ENCODE measurements at places on chromosomes 11 and 22.
A peak's percentile ranks its signal among the peaks of the same experiment; 100 is the strongest.

GRCh38 chr11:109303342-109303741, 118.6 kb upstream of the C11orf87 start:
- H3K4me1 ChIP-seq: no peaks in the 10 kb centered on the region
- no peak overlapping the region for H3K27ac ChIP-seq
- DNase-seq: no peak
- H3K27me3 ChIP-seq: no peaks in the 10 kb centered on the region
- H3K4me3 ChIP-seq: no peak overlapping the region
- no peaks in the 10 kb centered on the region for H3K36me3 ChIP-seq

DNA sequence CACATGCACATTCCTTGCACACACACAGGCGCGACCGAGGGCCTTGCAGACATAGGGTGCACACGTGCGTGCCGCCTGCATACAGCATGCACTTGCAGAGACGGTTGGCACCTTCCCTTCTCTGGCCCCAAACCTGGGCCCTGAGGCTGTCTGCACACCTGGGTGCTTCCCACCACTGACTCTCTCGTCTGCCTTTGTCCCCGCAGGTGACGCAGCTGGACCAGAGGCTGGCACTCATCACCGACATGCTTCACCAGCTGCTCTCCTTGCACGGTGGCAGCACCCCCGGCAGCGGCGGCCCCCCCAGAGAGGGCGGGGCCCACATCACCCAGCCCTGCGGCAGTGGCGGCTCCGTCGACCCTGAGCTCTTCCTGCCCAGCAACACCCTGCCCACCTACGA, 38.0 kb downstream of the CDKN1C start:
- H3K27me3 ChIP-seq: no peaks in the 10 kb centered on the region
- no peak for DNase-seq
- no peak overlapping the region for H3K27ac ChIP-seq
- H3K4me1 ChIP-seq: no peaks in the 10 kb centered on the region

GRCh38 chr11:38460429-38460828, 1862.4 kb upstream of the RAG2 start:
- no peaks in the 10 kb centered on the region for H3K36me3 ChIP-seq
- no peak for DNase-seq
- no peaks in the 10 kb centered on the region for H3K4me1 ChIP-seq

GRCh38 chr11:57463671-57464538, 3.6 kb downstream of the RTN4RL2 start:
- H3K27me3 ChIP-seq: peaks cover 6% of the 10 kb centered on the region
- H3K4me3 ChIP-seq: no peak overlapping the region
- H3K36me3 ChIP-seq: no peaks in the 10 kb centered on the region

- H3K27me3 ChIP-seq: no peaks in the 10 kb centered on the region
- H3K27ac ChIP-seq: no peak overlapping the region
- H3K4me1 ChIP-seq: no peaks in the 10 kb centered on the region
- H3K36me3 ChIP-seq: no peaks in the 10 kb centered on the region
Measured at GRCh38 chr11:16778286-16778685, 39.8 kb downstream of the C11orf58 start.

DNA sequence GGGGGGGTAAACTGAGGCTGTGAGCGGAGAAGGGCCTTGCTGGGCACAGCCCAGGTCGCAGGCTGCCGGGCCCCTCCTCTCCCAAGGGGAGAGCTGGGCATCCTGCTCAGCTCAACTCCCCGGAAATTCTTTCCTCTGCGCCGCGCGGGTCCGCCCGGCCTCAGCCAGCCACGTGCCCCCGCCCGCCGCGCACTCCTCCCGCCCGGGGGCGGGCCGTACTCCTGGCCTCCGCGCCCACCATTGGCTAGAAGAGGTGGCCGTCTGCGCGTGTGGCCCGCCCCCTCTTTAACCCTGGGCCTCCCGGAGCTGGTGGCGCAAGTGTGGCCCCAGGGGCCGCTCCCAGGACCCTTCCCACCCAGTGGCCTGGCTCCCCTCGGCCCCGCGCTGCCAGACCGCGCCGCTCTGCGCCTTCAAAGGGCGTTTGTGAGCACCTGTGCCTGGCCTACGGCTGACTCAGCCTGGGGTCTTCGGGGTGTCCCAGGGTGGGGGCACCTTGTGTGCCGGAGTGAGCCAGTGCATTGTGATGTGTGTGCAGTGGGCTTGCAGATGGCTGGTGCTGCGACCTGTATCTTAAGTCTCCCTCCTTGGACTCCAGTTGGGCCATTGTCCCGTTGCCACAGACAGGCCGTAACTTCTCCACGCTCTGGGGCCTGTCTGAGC, 2.0 kb downstream of the MRGPRF start:
- no peak overlapping the region for H3K4me3 ChIP-seq
- H3K27ac ChIP-seq: no peak overlapping the region
- no peaks in the 10 kb centered on the region for H3K36me3 ChIP-seq
- no peaks in the 10 kb centered on the region for H3K27me3 ChIP-seq

DNA sequence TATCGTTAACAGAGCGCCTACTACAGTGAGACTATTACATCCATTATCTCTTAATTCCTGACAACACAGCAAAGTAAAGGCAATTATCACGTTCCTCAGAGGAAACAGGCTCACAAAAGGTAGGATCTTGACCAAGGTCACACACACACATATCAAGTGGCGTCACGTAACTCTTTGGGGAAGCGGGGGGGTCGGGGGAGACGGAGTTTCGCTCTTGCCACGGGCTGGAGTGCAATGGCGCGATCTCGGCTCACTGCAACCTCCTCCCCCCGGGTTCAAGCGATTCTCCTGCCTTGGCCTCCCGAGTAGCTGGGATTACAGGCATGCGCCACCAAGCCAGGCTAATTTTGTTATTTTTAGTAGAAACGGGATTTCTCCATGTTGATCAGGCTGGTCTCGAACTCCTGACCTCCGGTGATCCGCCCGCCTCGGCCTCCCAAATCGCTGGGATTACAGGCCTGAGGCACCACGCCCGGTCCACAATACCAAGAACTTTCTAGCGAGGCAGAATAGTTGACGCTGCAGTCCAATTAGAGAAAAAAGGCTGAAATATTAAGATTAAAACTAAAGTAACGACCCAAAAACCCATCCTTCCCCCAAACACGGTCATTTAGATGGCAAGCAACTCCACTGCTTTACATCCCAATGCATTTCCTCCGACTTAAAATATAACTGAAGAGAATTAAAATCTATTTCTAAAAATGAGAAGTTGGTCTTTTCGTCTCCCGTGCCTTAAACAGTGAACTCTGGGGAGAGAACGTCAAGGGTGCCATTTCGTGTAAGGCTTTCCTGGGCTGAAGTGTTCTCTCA, 1.2 kb downstream of the DDX17 start:
- H3K4me1 ChIP-seq: peaks cover 8% of the 10 kb centered on the region
- H3K27me3 ChIP-seq: no peaks in the 10 kb centered on the region
- H3K4me3 ChIP-seq: peak overlapping the region; percentile 83
- no peak for DNase-seq
- peaks cover 30% of the 10 kb centered on the region for H3K36me3 ChIP-seq

- peaks cover 8% of the 10 kb centered on the region for H3K4me1 ChIP-seq
- H3K27ac ChIP-seq: no peak overlapping the region
- DNase-seq: no peak
- no peaks in the 10 kb centered on the region for H3K27me3 ChIP-seq
- H3K4me3 ChIP-seq: no peak overlapping the region
Measured at GRCh38 chr11:36142439-36142838, 146.8 kb downstream of the COMMD9 start.

DNA sequence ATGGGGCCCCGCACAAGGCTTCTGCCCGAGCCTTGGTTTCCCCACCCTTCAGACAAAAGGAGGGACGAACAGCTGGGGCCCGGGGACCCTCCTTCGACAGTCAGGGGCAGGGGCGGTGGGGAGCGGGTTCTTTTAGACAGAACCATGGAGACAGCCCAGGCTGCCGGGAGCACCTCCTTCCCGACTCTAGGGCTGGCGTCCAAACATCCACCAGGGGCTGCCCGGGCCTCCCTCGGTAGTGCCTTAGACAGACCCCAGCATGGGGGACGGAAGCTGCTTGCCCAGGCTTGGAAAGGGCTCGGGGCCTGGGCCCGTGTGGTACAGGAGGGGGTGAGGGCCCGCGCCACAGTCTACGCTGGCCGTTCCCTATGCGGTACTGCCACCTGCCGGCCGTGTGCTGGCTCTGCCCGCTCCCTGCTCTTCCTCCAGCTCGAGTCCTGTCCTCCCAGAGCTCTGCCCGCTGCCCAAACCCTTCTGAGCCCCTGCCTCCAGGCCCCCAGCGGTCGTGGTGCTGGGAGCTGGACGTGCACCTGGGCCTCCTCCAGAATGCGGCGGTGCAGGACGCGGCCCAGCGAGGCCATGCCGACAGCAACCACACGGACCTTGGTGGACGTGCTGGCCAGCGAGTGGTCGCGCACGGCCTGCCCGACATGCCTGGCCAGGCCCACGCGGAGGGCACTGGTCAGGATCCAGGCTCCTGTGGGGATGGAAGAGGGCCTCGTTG, 20.1 kb downstream of the TSSC4 start:
- H3K4me1 ChIP-seq: peaks cover 7% of the 10 kb centered on the region
- H3K27me3 ChIP-seq: no peaks in the 10 kb centered on the region
- peak overlapping the region; percentile 23 for H3K27ac ChIP-seq
- H3K4me3 ChIP-seq: peak overlapping the region; percentile 42
- no peaks in the 10 kb centered on the region for H3K36me3 ChIP-seq

DNA sequence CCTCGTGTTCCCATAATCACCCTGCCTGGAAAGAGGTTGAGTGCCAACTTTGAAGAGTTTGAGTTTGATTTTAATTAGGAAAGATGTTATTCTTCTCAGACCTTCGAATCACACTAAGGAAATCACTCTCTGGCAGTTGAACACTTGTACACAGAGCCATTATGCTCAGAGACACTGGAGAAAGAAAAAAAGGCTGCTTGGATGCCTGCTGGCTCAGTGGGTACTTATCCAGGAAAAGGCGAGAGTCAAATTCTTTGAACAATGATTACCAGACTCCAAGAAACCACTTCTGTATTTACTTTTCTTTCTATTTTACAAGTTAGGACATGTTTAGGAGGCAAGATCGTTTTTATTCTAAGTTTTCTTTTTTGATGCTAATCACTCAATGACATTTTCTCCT, 438.5 kb upstream of the FAT3 start:
- no peaks in the 10 kb centered on the region for H3K27me3 ChIP-seq
- H3K4me3 ChIP-seq: no peak overlapping the region
- H3K36me3 ChIP-seq: no peaks in the 10 kb centered on the region
- no peak overlapping the region for H3K27ac ChIP-seq
- DNase-seq: no peak
- no peaks in the 10 kb centered on the region for H3K4me1 ChIP-seq

DNA sequence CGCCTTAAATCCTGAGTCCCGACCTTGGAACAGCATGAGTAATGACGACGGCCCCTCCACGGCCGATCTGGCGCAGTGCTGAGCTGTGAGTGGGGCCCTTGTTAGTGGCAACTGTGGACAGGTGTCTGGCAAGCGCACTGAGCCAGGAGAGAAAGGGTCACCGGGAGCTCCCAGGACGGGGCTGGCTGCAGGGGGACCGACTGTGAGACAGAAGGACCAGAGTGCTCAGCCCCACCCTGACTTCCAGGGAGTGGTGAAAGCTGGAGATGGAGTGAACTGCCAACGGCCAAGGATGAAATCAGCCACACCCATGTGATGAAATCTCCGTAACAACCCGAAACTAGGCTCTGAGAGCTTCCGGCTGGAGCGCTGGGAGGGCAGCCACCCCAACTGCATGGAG, 228.6 kb downstream of the BRD1 start:
- no peaks in the 10 kb centered on the region for H3K4me1 ChIP-seq
- H3K27me3 ChIP-seq: no peaks in the 10 kb centered on the region

DNA sequence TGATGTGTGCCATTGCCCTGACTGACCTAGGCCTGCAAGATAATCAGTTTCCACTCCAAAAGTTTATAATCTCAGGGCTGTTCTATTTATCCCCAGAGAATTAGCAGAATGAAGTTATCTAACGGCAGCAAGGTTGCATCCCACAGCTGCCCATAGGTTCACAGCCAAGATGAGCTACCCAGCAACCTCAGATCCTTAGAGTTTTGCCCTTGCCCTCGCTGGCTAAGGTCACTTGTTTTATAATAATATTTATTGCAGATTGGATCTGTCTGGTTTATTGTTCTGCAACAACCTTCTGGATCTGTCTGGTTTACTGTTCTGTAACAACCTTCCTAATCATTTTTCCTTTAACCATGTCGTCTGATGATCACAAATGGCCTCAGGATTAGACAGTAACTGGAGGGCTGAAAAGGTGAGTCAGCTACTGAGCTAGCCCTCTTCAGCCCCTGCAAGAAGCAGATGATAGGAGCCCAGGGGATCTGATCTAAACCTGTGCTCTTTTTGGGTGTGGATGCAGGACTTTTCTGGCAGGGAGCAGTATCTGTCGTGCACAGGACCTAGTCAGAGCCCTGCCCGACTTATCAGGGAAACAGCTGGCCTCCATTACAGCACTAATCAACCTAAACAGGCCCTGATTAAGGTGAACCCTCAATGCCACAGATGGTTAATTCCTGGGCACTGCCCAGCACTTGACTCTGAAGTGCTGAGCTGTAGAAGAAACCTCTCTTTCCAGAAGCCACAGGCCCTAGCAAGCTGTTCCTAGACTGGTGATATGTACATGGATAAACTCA, 642.9 kb upstream of the KIRREL3 start:
- no peaks in the 10 kb centered on the region for H3K36me3 ChIP-seq
- H3K4me3 ChIP-seq: no peak overlapping the region
- DNase-seq: no peak
- H3K27me3 ChIP-seq: no peaks in the 10 kb centered on the region

DNA sequence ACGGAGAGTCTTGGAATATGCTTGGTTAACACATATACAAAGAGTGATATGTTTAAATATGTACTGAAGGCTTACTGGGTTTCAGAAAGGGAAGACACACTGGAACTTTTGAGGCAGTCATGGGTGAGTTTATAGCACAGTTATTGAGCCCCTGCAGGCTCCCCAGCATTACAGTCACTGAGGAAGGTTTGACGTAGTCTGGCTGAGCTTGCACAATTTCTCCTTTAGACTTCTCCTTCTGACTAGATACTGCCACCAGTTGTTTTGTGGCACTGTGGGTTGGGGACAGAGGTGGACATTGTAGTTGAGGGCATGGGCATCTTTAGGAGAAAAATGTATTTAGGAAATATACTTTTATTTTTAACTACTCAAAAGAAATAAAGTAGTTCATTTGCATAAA, 285.4 kb downstream of the C11orf87 start:
- no peaks in the 10 kb centered on the region for H3K27me3 ChIP-seq
- no peak for DNase-seq
- no peaks in the 10 kb centered on the region for H3K4me1 ChIP-seq
- no peak overlapping the region for H3K4me3 ChIP-seq
- H3K36me3 ChIP-seq: no peaks in the 10 kb centered on the region
- H3K27ac ChIP-seq: no peak overlapping the region

- no peaks in the 10 kb centered on the region for H3K4me1 ChIP-seq
- DNase-seq: no peak
- no peak overlapping the region for H3K27ac ChIP-seq
- H3K27me3 ChIP-seq: peaks cover 16% of the 10 kb centered on the region
- no peaks in the 10 kb centered on the region for H3K36me3 ChIP-seq
- no peak overlapping the region for H3K4me3 ChIP-seq
Measured at GRCh38 chr11:5719703-5720495, 16.3 kb upstream of the OR56B1 start.
